Activated CD4-positive, alpha-beta T cell treated with anti-CD3 and anti-CD28 coated beads, Interleukin-2, Interleukin-4, amounts not matched to agents 100 ng/mL and 50 ng/mL, durations not matched to agents 16 hours and 8 hours (primary cell): ENCODE measurements at places on chromosomes 7 and 10.

- DNase-seq: no peak
These were observed 24.0 kb downstream of the SLC25A13 start for GRCh38 chr7:96297876-96298275.

- DNase-seq: no peak
These were observed 8.8 kb downstream of the BAG3 start for GRCh38 chr10:119659951-119660350.

GRCh38 chr10:121941532-121941931 lies 13.7 kb upstream of the ATE1 start:
- DNase-seq: no peak

GRCh38 chr10:6516281-6516928 lies 63.7 kb downstream of the PRKCQ start:
- no peak for DNase-seq

- DNase-seq: no peak
These were observed 63.4 kb downstream of the HPSE2 start for GRCh38 chr10:99172128-99172738.

DNA sequence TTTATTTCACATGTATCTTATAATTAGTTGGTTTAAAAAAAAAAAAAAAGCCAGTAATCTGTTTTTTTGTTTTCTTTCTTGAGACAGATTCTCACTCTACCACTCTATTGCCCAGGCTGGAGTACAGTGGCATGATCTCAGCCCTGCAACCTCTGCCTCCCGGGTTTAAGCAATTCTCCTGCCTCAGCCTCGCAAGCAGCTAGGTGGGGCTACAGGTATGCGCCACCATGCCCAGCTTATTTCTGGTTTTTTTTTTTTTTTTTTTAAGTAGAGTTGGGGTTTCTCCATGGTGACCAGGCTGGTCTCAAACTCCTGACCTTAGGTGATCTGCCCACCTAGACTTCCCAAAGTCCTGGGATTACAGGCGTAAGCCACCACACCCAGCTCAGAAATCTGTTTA lies 34.1 kb upstream of the CAPZA2 start:
- no peak for DNase-seq

GRCh38 chr7:68917041-68917651 lies 681.1 kb upstream of the AUTS2 start:
- DNase-seq: no peak

DNA sequence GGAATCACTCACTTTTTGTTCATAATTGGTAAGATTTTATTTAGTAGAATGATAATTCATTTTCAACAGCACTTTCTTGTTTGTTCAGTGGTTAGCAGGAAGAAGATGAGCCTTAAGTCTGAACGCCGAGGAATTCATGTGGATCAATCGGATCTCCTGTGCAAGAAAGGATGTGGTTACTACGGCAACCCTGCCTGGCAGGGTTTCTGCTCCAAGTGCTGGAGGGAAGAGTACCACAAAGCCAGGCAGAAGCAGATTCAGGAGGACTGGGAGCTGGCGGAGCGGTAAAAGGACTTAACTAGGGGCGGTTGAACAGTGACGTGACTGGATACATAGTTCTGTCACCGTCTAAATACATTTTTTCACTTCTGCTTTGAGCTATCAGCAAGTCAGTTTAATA lies 31.3 kb downstream of the RABGEF1 start:
- no peak for DNase-seq

DNA sequence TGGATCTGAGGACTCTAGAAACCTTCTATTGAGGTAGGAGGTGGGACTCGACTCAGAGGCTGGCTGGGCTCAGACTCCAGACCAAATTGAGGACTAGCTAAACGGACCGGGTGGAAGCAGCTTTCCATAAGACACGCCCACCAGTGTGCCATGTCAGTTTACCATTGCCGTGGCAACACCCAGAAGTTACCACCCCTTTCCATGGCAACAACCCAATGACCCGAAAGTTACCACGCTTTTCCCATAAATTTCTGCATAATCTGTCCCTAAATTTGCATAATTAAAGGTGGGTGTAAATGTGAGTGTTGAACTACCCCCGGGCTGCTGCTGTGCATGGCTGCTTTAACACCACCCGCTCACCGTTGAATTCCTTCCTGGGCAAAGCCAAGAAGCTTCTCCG lies 58.9 kb downstream of the MICALL2 start:
- no peak for DNase-seq

DNA sequence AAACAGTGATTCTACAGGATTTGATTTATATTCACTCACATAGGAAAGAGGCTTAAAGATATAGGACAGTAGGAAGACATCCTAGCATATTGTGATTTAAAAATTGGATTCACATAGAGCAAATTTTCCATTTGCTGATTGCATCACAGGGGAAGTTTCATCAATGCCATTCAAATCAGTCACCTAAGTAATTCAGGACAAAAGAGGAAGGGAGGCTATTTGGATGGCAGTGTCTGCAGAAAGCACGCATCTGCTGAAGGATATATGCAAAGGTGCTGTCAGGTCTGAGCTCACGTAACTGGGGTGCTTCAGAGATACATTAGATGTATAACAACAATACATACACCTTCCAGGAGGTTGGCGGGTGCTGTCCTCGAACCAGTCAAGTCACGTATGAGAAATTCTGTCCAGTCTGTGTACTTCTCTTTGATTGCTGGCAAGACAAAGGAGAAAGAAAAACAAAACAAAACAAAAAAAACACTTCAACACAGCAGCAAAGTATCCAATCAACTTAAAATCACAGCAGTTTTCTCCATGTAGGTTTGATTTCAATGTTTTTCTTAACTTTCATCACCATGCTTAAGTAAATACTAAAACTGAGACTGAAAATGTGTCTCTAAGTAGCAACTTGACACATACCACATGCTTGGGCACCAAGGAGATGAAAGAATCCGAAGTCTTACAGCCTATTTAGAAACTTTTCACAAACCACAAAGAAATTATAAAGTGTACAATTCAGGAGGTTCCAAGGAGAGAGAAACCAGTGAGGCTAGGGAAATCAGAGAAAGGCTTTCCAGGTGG lies 125.1 kb downstream of the SFMBT2 start:
- DNase-seq: peak; percentile 58

DNA sequence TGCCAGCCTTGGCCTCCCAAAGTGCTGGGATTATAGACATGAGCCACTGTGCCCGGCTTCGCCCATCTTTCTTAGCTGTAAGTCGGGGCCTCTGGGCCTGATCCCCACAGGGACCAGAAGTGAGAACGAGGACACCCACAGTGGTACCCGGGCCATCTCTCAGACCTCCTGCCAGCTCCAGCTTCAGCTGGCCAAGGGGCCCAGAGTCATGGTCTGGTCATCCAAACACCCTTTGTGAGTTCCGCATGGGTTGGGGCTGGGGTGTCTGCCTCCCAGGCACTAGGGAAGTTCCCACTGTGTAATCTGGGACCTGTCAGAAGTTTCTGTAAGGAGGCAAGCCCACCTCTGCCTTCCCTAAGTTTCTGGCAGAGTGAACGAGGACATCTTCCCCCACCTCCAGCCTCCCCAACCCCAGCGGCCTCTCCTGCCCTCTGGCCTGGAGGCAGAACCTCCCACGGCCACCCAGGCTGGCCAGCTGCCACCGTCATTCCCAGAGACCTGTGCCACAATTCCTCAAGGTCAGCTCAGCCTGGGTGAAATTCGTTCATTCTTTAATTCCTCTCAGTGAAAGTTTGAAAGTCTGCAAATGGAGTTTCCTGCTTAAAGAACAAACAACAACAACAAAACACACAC lies 19.5 kb upstream of the FOXL3 start:
- DNase-seq: no peak

GRCh38 chr10:30639946-30640786 lies 10.6 kb upstream of the LYZL2 start:
- DNase-seq: peak; percentile 54

DNA sequence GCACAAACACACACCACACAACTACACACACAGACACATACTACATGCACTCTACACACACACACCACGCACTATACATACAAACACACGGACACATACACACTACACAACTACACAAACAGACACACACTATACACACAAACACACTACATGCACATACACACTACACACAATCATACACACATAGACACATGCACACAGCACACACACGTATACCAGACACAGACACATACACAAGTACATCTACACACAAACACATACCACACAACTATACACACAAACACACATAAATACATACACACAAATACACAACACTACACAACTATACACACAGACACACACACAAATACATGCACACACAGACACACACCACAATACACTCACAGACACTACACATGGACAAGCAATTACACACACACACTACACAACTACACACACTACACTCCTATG lies 4.6 kb downstream of the GPR15LG start:
- no peak for DNase-seq

GRCh38 chr7:133364959-133365690 lies 112.2 kb downstream of the EXOC4 start:
- no peak for DNase-seq

GRCh38 chr10:102850025-102850518 lies 4.0 kb upstream of the BORCS7 start:
- no peak for DNase-seq

DNA sequence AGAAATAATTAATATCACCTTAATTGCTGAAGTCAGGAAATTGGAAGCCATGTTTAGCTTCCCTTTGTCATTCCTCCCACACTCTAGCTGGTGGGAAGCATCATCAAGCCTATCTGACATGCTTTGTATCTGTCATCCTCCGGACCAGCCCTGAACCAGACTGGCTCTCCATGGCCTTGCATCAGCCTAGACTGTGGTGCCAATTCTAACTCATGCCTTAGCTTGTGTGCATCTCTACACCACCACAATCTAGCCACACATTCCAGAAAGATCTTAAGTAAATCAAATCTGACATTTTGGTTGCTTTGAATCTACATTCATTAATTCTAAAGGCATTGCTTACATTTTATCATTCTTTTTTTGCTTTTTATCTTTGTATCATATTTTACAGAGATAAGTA lies 196.4 kb upstream of the VSTM2A start:
- no peak for DNase-seq

GRCh38 chr7:46230990-46231305 lies 309.9 kb upstream of the IGFBP3 start:
- DNase-seq: no peak

DNA sequence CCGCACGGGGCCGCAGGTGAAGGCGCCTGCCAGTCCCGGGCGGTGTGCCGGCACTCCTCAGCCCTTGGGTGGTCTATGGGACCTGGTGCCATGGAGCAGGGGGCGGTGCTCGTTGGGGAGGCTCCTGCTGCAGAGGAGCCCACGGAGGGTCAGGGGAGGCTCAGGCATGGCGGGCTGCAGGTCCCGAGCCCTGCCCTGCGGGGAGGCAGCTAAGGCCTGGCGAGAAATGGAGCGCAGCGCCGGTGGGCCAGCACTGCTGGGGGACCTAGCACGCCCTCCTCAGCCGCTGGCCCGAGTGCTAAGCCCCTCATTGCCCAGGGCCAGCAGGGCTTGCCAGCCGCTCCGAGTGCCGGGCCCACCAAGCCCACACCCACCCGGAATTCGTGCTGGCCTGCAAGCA lies 18.9 kb downstream of the AKR1E2 start:
- DNase-seq: no peak

DNA sequence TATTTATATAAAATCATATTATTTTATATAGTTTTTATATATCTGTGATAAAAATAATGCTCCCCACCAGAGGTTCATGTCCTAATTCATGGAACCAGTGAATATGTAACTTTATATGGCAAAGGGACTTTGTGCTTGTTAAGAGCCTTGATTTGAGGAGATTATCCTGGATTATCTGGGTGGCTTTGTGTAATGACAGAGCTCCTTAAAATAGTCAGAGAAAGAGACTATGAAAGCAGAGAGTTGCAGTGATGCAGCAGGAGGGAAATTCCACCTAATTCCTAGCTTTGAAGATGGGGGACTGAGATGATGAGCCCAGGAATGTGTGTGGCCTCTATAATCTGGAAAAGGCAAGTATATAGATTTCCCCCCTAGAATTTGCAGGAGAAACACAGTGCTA lies 1034.2 kb upstream of the C7orf33 start:
- no peak for DNase-seq

GRCh38 chr10:2118201-2118600 lies 380.9 kb upstream of the ADARB2 start:
- no peak for DNase-seq

DNA sequence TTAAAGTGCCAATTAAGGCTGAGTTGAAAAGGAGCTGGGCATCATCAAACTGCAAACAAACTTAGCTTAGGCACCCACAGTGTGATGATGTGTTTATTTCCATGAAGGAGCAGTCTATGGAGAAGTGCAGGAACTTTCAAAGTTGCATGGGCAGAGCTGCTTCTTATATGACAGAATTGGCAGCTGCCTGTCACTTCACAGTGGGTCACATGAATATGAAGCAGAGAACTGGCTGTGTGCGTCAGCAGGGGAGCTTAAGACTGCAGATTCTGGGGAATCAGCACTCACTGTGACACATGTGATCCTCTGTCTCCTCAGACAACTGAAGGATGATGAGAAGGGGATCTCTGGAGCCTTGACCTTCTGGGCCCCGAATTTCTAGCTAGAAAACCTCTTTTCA lies 36.6 kb downstream of the RBM28 start:
- no peak for DNase-seq

DNA sequence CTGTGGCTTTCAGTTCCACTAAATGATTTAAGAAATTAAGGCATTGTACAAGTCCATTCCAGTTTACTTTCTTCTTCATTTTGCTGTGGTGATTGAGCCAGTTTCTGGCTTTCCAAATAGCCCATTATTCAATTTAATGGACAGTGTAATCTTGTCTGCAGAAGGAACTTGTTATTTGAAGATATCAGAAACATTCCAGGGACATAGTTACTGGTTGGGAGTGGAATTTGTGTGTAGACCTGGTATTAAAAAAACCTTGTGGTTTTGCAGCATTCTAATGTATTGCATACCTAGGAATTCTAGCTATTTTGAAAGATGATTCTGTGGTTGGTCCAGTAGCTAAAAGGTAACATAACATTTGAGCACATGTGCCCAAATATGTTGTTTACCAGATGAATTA lies 72.2 kb downstream of the MCU start:
- DNase-seq: no peak

GRCh38 chr7:127514499-127514898 lies 70.9 kb downstream of the GCC1 start:
- no peak for DNase-seq

- peak; percentile 54 for DNase-seq
These were observed 44.1 kb downstream of the SFTPD start for GRCh38 chr10:79904671-79905321.

DNA sequence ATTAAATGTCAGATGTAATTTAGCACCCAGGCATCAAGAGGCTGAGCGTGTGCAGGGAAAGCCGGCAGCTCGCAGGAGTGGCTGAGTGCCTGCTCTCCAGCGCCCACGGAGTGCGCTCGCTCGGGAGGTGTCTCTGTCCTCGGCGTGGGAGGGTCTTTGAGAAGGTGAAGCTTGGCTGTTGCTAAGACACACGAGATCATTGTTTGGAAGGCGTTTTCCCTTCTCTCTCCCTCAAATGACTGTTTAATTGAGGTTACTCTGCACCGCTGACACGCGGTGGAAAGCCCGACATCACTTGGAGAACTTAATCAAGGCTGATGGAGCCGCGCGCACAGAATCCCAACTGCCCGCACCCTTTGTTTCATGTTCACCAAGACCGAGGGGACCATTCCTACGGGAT lies 414.6 kb downstream of the DNAJB6 start:
- no peak for DNase-seq

GRCh38 chr7:5690931-5691473 lies 90.5 kb downstream of the RNF216 start:
- no peak for DNase-seq

GRCh38 chr7:154644366-154644765 lies 358.6 kb downstream of the PAXIP1 start:
- no peak for DNase-seq

GRCh38 chr10:30059209-30060107 lies at the start of gene JCAD:
Gene JCAD (minus strand): TSS chr10:30059586. CDS start chr10:30047812, 11,774 bp downstream.
- no peak for DNase-seq
